ENCODE measurements at places on chromosomes 3 and 15.

- no peak for DNase-seq
These were observed 543.7 kb downstream of the FHIT start for GRCh38 chr3:60707452-60708020.

DNA sequence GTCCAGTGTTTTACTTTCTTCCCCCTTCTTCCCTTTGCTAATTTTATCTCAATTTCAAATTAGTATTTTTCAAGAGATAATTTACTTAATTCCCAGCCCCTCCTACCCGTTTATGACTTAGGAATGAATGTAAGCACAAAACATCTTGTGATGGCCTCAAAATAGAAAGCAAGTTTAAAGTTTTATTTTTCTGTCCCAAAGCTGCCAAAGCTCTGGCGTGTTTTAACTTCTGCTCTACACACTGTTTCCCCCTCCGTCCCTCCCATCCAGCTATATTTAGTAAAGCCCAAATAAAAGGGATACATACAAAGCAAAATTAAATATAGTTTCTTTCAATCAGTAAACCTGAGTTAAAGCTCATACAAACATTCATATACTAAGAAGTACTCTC, 59.9 kb downstream of the IGF2BP2 start:
- DNase-seq, result no peak

- DNase-seq, result no peak
These were observed 10.4 kb downstream of the ZBED2 start for GRCh38 chr3:111584744-111585143.

GRCh38 chr3:151372063-151372820, 12.3 kb downstream of the P2RY12 start:
- no peak for DNase-seq

GRCh38 chr3:179739816-179740594, 87.2 kb downstream of the USP13 start:
- DNase-seq, result no peak

DNA sequence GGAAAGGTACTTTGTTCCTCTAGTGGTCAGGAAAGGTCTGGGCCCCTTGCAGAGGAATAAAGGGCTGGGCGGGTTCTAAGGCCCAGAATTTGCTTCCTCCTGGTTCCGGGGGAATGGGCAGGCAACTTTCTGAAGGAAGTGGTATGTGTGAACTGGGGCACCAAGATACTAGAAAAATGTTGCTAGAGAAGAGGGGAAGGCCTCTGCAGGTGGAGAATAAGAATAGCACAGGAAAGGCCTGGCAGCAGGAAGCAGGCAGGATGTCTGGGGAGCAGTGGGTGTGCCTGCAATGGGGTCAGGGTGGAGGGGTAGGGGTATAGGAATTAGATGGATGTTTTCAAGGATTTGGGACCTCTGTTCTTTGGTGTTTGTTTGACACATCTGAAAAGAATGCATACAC, 2.0 kb downstream of the SLC22A13 start:
- DNase-seq, result no peak

- no peak for DNase-seq
These were observed 21.9 kb downstream of the MEGF11 start for GRCh38 chr15:66231394-66232266.

DNA sequence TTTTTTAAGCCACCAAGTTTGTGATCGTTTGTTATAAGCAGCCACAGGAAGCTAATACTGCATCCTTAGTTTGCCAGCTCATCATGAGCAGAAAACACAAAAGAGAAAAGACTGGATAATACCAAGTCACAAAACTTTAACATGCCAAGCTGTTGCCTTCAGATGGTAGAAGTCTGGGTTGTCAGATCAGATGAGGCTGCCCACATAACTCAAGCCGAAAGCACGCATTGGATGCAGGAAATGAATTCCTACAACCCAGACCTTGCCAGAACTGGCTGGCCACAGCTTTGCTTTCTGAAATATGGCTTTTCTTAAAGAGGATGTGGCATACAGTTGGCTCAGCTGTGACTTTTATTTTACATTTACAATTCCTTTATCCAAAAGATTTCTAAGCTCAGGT, 118.3 kb upstream of the NEO1 start:
- no peak for DNase-seq

DNA sequence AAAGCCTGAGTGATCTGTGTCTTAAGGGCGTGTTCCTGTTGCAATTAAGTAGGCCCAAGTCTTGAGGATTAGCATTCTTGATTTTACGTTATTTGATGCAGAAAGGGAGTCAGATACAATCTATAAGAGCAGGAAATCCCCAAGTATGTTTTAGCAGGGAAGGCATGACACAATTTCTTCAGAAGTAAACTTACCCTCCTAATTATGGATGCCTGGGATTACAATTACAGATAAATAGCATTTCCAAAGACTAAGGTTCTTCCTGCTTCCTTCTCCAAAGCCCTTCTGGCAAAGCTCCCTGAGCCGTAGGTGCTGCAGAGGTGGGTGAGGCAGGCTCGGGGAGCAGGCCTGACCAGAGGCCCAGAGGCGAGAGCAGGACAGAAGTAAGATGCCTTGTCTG, 34.9 kb upstream of the ST6GAL1 start:
- no peak for DNase-seq

GRCh38 chr15:32134842-32135241, 104.5 kb downstream of the CHRNA7 start:
- no peak for DNase-seq

- no peak for DNase-seq
These were observed 141.7 kb downstream of the WDR76 start for GRCh38 chr15:43968551-43968950.

- no peak for DNase-seq
These were observed 32.9 kb downstream of the PIK3CB start for GRCh38 chr3:138801792-138802191.

GRCh38 chr3:182220013-182220412, 508.3 kb downstream of the SOX2 start:
- DNase-seq, result no peak

Data from SIG-M5 (cell line).